ENCODE measurements at places on chromosomes 1 and 21.

DNA sequence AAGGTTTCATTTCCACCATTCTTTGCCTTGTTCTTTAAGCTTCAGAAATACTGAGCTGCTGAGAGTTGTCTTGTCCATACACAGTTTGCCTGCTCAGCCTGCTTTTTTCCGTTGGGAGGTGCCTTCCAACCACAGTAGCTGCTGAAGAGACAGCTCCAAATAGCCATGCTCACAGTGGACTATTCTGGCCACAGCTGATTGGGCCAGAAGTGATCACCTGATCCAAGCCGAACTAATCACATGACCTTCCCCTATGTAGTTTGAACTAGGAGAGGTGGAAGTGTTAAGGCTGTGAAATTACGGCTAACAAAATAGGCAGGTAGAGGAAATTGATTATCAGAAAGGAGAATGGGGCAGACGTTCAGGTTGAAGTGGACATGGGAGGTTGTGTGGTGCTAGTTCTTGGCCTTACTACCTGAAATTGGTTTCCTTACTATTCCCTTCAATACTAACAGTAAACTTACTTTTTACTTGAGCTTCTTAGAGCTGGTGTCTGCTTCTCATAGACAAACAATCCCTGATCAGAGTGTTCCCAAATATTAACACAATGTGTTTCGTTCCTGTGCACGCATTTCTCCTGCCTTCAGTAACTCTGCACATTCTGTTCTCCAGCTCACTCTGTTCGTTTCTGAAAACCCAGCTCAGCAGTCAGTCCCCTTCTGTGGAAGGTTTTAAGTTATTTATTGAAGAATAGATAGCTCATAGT lies 136.1 kb downstream of the RWDD3 start:
- DNase-seq = no peak

DNA sequence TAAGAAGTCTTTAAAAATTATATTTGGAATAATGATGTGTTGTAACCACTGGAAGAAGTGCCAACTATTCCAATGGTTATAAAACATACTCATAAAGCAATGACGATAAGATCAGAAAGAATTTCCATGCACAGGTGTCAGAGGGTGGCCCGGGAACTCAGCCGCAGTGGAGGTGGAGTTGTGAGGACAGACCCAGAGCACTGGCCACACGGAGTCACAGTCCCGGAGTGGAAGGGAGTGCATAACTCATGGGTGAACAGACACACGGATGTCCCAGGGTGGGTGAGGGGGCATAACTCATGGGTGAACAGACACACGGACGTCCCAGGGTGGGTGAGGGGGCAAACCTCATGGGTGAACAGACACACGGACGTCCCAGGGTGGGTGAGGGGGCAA lies 2.5 kb downstream of the KRTAP10-4 start:
- no peak for DNase-seq

GRCh38 chr1:18939398-18940302 lies 16.8 kb downstream of the IFFO2 start:
- no peak for DNase-seq

- DNase-seq = peak; percentile 64
Measured at GRCh38 chr1:31238986-31239613, 587 bp downstream of the NKAIN1 start.

GRCh38 chr1:224859651-224860050 lies 69.8 kb upstream of the DNAH14 start:
- DNase-seq = no peak

- no peak for DNase-seq
Measured at GRCh38 chr1:52825868-52826267, 16.7 kb upstream of the ZYG11A start.

- DNase-seq = no peak
Measured at GRCh38 chr1:239893127-239893731, 198.5 kb upstream of the FMN2 start.

DNA sequence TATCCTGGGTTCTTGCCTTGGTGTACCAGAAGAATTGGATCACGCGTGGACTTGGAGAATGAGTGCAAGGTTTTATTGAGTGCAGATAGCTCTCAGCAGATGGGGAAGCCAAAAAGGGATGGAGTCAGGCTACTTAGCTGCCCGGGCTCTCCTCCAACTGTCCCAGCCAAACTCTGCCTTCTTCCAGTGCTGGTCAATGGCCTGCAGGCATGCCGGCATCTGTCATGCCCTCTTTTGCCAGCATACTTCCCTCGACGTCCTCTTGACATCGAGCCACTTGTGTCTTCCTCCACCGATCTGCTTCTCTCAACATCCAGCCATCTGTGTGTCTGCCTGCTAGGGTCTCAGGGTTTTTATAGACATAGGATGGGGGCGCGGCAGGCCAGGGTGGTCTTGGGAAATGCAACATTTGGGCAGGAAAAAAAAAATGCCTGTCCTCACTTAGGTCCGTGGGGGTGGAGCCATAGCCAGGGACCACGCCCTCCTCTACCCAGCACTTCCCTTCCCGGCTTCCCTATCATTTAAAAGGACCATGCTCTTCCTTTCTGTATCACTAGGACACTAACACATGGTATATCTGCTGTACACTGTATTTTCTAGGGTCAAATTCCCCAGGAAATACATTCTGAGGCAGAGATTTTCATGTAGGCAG lies 47.0 kb upstream of the BCAR3 start:
- no peak for DNase-seq

- DNase-seq = no peak
Measured at GRCh38 chr1:110570901-110571300, 35.3 kb downstream of the KCNA2 start.

DNA sequence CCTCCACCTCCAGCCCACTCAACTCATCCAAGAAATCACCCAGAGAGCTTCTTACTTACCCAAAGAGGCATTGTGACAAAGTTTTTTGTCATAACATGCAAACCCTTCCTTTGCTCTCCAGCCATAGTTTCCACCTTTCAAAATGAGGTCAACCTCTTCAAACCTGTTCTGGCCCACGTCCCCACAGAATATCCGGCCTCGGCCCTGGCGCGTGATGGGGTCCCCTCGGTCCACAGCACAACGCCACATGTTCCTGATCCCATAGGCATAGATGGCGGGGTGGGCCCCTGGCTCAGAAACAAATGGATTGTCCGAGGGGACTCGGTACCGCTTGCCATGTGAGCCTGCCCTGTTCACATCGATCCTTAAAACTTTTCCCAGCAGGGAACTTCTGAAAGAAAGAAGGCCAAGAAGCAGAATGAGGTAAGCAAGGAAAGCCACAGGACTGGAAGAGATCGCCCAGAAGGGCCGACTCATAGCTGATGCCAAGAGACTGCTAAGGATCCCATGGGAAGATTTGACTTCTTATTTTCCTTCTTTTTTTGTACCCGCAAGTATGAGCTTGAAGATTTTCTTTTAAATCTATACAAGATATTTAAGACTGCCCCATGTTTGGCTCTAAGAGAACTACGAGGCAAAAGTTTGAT lies 7.8 kb downstream of the HHIPL2 start:
- DNase-seq = no peak

GRCh38 chr21:46637952-46638746 lies 2.7 kb downstream of the PRMT2 start:
- no peak for DNase-seq

GRCh38 chr21:44986471-44987291 lies 46.9 kb downstream of the SLX9 start:
- no peak for DNase-seq

GRCh38 chr21:33197496-33197895 lies 32.2 kb upstream of the IFNAR2 start:
- DNase-seq = no peak

DNA sequence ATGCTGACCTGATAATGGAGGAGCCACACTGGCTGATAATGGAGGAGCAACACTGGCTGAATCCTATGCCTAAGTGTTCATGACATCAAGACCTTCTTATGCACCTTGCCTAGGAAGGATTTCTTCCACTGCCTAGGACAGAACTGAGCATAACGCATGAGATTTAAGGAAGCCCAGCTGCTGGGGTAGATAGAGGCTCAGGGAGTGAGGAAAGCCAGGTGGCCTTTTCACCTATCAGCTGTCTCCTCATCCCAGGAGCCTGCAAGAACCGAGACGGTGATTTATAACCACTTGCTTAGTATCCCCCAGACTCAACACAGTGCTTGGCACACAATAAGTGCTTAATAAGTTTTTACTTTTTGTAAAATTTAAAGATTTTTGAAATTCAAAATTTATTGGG lies 7.4 kb upstream of the CTBS start:
- no peak for DNase-seq

GRCh38 chr21:31752352-31752751 lies 20.4 kb upstream of the SCAF4 start:
- no peak for DNase-seq

DNA sequence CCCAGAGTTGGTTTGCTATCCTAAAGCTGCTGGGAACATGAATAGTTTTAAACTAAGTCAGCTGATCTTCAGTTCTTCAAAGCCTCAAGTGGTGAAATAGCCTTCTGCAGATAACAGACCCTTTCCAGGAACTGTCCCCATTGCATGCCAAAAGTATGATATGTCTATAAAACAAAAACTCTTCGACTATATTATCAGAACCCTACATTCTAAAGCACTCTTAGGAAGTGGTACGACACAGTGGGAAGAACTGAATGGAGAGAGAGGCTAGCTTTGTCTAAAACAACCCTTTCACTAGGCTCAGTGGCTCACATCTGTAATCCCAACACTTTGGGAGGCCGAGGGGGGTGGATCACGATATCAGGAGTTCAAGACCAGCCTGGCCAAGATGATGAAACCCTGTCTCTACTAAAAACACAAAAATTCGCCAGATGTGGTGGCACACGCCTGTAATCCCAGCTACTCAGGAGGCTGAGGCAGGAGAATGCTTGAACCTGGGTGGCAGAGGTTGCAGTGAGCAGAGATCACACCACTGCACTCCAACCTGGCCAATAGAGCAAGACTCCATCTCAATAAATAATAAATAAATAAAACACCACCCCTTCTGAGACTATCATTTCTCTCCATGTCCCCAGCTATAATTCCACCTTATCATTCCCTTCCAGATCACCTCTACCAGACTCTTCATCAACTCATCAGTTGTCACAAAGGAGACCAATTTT lies 2.2 kb upstream of the FRRS1 start:
- DNase-seq = no peak

GRCh38 chr1:232664844-232665777 lies 35.2 kb upstream of the SIPA1L2 start:
- no peak for DNase-seq

GRCh38 chr1:26907071-26907917 lies 6.5 kb downstream of the NR0B2 start:
- DNase-seq = no peak

- no peak for DNase-seq
Measured at GRCh38 chr1:182930985-182931384, 22.0 kb downstream of the SHCBP1L start.

GRCh38 chr21:15343066-15343465 lies 278.3 kb upstream of the NRIP1 start:
- DNase-seq = no peak

DNA sequence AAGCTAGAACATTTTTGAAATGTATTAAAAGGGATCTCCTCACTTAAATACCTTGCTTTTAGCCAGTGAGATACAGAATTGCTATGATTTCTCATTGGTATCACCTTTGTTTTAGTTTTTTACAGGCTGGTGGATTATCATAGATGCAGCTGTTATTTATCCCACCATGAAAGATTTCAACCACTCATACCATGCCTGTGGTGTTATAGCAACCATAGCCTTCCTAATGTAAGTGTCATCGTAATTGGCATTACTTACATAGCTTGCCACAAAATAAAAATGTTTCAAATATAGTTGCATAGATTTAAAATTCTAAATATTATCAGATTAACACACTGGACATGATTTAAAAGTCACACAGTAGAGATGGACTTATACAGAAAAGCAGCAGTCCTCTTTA lies 4.7 kb downstream of the TMEM50A start:
- DNase-seq = no peak

DNA sequence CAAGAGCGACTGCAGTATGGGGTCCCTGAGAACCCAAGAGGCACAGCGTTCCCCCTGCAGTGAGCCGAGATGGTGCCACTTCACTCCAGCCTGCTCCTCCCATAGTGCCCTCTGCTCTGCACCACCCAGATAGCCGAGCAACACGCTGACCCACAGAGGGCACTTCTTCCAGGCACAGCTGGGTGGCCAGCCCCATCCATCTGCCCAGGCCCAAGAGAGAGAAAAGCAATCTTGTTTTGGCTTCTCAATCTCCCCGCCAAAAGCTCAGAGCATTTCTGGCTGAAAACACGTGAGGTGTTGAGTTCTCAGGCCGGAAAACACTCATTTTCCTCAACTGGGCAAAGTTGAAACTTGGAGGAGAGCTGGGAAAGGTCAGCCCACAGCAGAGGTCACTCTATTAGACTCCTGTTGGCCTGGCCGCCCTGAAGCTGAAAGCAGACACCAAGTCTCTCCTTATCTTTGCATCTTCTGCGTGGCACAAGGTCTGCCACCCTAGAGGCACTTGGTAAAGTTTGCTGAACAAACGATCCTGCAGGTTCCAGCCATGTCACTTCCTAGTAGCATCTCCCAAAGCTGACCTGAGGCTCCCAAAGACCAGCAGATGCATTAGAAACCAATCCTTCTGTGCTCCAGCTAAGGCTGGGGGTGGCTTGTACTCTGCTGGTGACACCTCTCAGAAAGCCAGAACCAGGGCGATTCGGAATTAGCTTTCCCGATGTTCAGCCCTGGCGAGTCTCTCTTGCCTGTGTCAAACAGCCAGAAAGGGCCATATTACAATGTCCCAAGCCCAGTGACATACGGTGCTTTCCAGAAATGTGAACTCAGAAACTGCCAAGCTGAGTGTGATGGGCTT lies 10.9 kb downstream of the CAPN9 start:
- no peak for DNase-seq

GRCh38 chr1:203448521-203449061 lies 27.0 kb upstream of the PRELP start:
- no peak for DNase-seq

- no peak for DNase-seq
Measured at GRCh38 chr21:36891692-36892091, 74.8 kb downstream of the HLCS start.

DNA sequence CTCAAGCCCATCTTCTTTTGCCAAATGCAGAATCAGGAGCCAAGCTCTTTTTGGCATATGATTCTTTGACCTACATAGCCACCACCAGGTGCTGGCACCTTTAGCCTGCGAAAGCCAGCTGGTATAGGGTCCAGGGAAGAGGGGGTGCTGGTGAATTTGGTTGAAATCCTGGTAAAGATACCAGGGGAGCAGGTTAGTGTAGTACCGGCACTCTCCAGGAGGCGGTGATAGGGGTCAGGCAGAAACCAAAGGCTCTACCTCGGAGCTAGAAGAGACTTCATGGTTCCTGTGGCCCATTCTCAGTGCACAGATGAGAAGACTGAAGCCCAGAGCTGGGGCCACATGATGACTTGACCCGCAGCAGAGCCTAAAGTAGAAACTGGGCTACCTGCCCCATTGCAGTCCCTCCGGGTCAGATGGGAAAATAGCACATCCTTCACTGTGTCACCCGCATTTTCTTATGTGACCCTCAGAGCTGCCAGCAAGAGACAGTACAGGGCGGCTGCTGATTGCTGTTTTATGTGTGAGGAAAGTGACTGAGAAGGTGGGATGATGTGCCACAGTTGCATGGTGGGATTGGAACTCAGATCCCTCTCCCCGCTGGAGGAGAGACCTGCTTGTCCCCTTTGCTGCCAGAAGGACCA lies 36.0 kb upstream of the IL19 start:
- DNase-seq = peak; percentile 69

Data from neural crest cell (in vitro differentiated cells).